ENCODE measurements at places on chromosomes 16 and 17.

GRCh38 chr16:85607321-85607765 is 5.8 kb upstream of the GSE1 start:
- no peak for DNase-seq

DNA sequence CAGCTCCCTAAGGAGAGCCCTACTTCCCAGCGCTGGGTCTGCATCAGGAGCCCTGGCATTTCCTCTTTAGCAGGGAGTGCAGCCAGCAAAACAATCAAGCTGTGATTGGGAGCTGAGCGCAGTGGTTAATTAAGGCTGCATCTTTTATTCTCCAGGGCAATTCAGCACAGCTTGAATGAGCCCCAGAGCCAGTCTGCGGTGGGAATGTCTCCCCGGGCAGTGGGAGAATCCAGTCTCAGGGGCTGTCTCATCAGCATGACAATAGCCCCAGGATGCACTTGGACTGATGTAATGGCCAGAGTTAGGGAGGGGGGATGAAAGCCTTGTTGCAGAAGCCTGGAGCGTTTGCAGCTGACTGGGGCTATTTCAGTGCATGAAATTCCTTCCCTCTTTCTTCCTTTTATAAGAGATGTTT is 292.6 kb upstream of the SOX9 start:
- DNase-seq = peak; percentile 77

DNA sequence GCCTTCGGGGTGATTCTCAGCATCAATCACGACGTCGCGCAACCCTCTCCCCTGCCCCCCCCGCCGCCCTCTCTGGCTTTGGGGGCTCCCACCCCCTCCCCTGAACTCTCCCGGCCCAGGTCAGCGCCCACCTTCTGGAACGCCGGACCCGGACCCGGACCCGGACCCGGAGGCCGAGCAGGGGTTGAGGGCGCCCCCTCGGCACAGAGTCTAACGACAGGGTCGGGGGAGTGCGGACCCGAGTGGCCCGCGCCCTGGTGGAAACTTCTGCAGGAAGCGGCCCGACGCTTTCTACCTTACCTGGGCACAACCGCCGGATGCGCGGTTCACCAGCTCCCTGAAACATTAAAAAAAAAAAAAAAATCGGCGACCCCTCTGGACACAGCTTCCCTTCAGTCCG is 16.2 kb downstream of the SALL1 start:
- no peak for DNase-seq

DNA sequence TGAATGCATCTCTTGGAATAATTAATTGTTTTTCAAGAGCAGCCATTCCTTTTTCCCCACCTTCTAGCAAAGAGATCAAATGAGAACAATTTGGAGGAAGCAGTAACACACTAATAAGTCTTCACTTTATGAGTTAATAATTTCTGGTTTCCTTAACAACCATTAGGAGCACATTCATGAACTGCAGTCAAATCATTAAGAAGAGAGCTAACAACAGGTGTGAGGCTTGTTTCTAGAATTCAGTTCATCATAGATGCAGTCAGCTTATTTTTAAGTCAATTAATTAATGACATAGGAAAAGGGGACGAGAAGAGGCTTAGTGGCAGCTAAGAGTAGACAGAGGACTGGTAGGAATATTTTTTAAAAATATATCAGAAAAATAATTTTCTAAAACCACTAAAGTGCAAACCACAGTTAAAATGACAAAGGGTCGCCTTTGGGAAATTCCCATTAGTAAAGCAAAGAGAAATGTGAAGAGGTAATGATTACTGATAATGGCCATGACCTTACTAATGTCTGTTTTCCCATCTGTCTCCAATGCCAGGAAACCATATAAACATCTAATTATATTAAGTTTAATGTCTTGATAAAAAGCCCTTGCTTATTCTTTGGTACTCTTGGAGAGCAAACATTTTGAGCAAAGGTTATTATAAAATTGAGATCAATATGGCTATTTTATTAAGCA is 184.2 kb downstream of the KCNJ2 start:
- DNase-seq = no peak

DNA sequence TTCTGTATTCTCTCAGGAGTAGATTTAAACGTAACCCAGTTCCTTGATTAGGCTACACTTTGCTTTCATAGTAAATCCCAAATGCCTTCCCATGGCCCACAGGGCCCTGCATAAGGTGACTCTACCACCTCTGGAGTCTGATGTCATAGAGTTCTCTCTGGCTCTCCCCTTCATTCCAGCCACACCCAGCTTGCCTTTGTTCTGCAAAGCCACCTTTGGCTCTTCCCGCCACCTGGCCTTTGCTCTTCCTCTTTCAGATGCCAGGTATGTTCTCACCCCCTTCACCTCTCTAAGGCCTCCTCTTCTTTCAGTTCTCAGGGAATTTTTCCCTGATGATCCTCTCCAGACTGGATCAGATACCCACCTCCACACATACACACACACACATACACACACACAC is 141.3 kb upstream of the HSBP1 start:
- DNase-seq = no peak

DNA sequence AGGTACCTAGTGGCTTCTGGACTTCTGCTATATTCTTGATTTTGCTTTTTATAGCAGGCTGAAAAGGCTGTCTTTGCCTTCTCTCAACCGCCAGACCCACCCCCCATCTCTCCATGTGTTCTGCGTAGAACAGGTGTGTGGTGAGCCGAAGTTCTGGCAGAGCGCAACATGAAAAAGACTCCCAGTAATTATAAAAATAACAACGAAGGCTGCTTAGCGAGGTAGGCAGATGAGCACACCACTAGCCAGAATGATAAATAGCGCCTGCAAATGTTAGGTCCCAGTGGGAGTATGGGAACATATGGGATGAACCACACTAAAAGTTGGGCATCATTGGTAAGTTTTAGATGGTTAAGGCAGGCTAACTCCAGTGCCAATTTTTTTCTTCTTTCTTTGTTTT is 14.0 kb upstream of the RBFOX1 start:
- DNase-seq = no peak

Data from globus pallidus (tissue), 1 donor.